ENCODE measurements at places on chromosomes 4 and X. TPM values are rescaled to one million over a fixed set of nuclear protein-coding genes. Genes with fewer than 3 reads are reported as not detected.

MSMO1 gene
- 369 TPM for total RNA-seq

MAGEA10 gene
- total RNA-seq: not detected

GRIA3 gene
- total RNA-seq: 8.1 TPM

NAT8L gene
- under 0.01 TPM for total RNA-seq

PPP1R2C gene
- total RNA-seq: not detected

AGTR2 gene
- not detected for total RNA-seq

PAK3 gene
- 2.2 TPM for total RNA-seq

ATP1B4 gene
- total RNA-seq: not detected

CT47B1 gene
- not detected for total RNA-seq

RPL39 gene
- total RNA-seq: 1,300 TPM

DACH2 gene
- total RNA-seq: 0.32 TPM

DCAF12L1 gene
- total RNA-seq: not detected

CLIC2 gene
- 1.3 TPM for total RNA-seq

TCEAL6 gene
- not detected for total RNA-seq

C1QTNF7 gene
- total RNA-seq: 1.7 TPM

STAP1 gene
- total RNA-seq: not detected

TRIM61 gene
- total RNA-seq: 1.7 TPM

GJB1 gene
- total RNA-seq: not detected

TLR2 gene
- total RNA-seq: 0.32 TPM

ACOX3 gene
- 26.8 TPM for total RNA-seq

MTMR8 gene
- total RNA-seq: 0.43 TPM

PCDH18 gene
- 181 TPM for total RNA-seq

F11 gene
- total RNA-seq: not detected

STK32B gene
- 1.3 TPM for total RNA-seq

GLRA2 gene
- total RNA-seq: not detected

RPL9 gene
- total RNA-seq: 1,596 TPM

ANOS1 gene
- total RNA-seq: 1.9 TPM

C4orf17 gene
- total RNA-seq: not detected

SPIN2A gene
- 1.3 TPM for total RNA-seq

MAGEA12 gene
- total RNA-seq: not detected

ACOT9 gene
- total RNA-seq: 72.8 TPM

CLCN3 gene
- total RNA-seq: 27.1 TPM

ADGRG4 gene
- total RNA-seq: not detected

MAGEB2 gene
- not detected for total RNA-seq

All from fibroblast of villous mesenchyme (primary cell).